Neural crest cell (in vitro differentiated cells): ENCODE measurements at places on chromosomes 12 and 14. TPM values are rescaled to one million over a fixed set of nuclear protein-coding genes. Genes with fewer than 3 reads are reported as not detected.
A peak's percentile ranks its signal among the peaks of the same experiment; 100 is the strongest.

Gene CSRP2
- 76.4 and 80.8 TPM in 2 replicates for total RNA-seq

- no peak for DNase-seq
Measured at GRCh38 chr12:48934312-48934706, 9.0 kb upstream of the FKBP11 start.

Gene ZNF891
- total RNA-seq: 3.9 and 4.2 TPM in 2 replicates

- no peak for DNase-seq
Measured at GRCh38 chr12:14317362-14318146, 47.9 kb upstream of the ATF7IP start.

- peak; percentile 12 for DNase-seq
Measured at GRCh38 chr14:77761205-77761931, 412 bp upstream of the SNW1 start.

- no peak for DNase-seq
Measured at GRCh38 chr12:72072592-72073212, 134.1 kb downstream of the TPH2 start.

DNA sequence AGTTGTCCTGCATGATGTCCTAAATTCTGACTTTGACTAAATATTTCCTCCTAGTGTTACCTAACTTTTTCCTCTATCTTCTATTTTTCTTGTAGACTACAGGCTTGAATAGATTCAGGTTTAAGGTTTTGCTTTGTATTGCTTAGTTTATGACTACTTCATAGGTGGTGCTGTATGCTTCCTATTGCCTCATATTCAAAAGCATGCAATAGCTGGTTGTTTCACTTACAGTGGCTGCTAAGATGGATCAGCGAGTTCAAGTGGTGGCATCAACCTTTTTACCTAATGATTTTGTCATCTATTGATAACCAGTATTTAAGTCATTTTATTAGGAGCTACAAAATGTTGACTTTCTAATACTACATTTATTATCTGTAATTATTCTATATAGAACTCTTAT, 36.3 kb upstream of the BICD1 start:
- DNase-seq: no peak

Gene GRIP1
- total RNA-seq: 38.4 and 40.3 TPM in 2 replicates

Gene TGM1
- 4.5 and 6.4 TPM in 2 replicates for total RNA-seq

Gene BDKRB1
- total RNA-seq: not detected in 2 replicates

DNA sequence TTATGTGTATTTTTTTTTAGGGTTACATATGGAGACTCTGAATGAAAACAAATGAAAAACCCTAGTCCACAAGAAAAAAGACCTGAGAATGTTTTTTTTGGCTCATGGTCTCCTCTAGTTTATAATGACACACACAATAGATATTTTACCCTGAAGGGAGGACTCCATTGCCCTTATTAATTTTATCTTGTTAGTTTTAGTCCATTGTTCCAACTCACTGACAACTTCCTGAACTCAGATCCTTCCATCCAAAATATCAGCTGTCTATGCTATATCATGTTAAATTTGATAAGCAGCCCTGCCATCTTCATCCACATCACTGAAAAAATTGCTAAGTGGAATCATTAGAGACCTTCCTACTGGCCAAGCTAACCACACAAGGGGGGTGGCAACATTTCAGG, 232.1 kb downstream of the MON2 start:
- no peak for DNase-seq
